ENCODE measurements at places on chromosomes 5 and 9.

DNA sequence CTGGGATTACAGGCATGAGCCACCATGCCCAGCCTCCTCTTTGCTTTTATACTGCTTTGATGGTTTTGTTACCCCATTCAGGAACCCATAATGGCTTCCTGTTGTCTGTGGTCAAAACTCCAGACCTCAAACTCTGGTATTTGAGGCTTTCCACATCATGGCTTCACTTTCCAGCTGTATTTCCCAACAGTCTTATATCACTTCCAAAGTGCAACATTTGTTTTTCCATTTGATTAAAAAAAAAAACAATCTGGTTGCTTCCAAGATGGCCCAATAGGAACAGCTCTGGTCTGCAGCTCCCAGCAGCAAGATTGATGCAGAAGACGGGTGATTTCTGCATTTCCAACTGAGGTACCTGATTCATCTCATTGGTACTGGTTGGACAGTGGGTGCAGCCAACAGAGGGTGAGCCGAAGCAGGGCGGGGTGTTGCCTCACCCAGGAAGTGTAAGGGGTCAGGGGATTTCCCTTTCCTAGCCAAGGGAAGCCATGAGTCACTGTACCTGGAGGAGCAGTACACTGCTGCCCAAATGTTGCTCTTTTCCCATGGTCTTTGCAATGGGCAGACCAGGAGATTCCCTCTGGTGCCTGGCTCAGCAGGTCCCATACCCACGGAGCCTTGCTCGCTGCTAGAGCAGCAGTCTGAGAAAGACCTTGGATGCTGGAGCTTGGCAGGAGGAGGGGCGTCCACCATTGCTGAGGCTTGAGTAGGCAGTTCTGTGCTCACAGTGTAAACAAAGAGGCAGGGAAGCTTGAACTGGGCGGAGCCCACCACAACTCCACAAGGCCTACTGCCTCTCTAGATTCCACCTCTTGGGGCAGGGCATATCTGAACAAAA, 458.4 kb downstream of the KDM4C start:
- no peak for DNase-seq

DNA sequence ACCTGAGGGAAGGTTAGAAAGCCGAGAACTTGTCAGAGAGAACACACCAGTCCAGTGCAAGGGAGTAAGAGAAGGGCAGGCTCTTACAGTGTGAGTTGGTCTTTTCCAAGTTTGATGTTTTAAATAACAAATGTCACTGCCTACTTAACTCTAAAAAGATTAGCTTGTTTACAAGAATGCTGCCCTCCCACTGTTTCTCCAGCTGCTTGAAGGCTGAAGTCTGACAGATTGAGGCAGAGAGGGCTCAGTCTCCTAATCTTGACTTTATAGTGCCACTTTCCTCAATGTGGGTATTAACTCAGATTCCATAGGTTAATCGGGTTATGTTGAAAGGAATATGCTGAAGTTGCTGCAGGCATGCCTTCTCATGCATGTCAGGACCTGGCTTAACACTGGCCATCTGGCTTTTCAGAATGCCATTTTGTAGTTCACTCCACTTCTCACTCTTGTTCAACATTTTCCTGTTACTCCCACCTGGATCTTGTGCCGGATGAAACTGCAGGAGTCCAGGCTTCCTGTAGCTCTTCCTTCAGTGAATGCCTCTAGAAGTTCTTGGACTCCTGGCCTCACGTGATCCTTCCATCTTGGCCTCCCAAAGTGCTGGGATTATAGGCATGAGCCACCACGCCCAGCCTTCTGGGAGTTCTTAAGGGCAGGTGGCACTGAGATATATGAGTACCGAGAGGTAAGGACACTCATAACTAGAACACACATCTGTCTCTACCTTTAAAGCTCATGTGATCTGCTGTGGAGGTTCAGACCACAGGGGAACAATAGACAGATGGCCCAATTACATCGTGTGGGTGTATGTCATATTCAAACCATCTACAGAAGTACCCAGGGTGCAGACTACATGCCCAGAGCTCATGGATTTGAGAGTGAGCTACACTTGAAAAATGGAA, 249.7 kb downstream of the ARHGAP26 start:
- DNase-seq: no peak

DNA sequence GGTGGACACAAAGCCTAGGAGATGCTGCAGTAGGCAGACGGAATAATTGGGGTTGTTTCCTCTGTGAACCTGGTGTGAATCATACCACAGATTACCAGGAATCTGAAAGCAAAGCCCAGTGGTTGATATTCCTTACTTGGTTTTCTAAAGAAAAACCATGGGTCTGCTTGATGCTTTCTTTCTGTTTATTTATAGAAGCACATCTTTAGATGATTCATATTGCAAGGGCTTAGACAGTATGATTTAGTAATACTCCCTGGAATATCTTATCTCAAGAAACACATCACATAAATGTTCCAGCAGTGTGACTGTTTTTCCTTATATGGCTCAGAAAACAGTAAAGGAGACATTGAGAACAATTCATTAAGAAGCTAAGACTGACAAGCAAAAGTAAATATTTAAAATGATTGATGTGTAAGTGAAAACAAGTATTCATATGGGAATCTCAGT, 623.3 kb downstream of the RAB3C start:
- DNase-seq: no peak

DNA sequence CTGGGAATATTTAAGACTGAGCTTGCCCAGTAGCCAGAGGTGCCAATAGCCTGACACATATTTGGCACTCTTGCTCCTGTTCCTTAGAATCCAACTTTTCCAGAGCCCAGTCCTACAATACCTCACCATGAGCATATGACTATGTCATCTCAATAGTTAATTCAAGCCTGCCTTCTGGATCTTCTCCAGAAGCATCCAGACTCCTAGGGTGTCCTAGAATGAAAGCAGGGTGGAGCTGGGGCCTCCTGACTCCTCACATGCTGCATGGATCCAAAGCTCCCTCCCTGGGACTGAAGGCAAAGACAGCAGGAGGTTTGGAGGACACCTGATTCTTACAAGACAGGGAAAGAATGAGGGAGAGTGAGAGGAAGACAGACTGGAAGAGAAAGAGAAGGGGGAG, 37.9 kb downstream of the SH3TC2 start:
- DNase-seq: no peak

DNA sequence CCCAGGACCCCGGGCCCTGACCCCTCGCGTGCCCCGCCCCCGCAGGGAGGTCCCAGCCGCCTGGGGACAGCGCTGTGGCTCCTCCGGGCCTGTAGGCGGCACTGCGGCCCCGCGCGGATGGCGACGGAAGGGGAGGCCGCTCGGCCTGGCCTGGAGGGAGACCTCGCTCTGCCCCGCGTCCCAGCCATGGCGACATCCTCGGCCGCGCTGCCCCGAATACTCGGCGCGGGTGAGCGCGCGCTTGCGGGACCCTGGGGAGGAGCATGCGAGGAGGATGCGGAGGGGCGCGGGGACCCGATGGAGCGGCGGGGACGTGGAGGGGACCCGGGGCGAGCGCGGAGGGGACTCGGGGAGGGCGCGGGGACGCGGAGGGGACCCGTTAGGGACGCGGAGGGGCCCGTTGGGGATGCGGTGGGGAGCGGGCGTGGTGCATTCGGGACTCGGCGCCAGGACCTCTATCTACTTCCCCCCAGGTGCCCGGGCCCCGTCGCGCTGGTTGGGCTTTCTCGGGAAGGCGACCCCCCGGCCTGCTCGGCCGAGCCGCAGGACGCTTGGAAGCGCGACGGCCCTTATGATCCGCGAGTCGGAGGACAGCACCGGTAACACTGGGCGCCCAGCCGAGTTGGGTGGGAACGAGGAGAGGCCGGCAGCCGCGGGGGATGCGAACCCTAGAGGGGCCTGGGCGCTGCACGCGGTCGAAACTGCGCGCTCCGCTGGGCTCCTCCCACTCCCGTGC, at the start of gene MRPS2:
Gene MRPS2, plus strand, starts transcription at position 158 of the 736 bp plus-strand sequence. Its CDS starts 29 bp downstream, at position 187.
- DNase-seq: peak; percentile 85

GRCh38 chr5:179113143-179113530, 53.0 kb downstream of the ZNF354C start:
- DNase-seq: no peak

DNA sequence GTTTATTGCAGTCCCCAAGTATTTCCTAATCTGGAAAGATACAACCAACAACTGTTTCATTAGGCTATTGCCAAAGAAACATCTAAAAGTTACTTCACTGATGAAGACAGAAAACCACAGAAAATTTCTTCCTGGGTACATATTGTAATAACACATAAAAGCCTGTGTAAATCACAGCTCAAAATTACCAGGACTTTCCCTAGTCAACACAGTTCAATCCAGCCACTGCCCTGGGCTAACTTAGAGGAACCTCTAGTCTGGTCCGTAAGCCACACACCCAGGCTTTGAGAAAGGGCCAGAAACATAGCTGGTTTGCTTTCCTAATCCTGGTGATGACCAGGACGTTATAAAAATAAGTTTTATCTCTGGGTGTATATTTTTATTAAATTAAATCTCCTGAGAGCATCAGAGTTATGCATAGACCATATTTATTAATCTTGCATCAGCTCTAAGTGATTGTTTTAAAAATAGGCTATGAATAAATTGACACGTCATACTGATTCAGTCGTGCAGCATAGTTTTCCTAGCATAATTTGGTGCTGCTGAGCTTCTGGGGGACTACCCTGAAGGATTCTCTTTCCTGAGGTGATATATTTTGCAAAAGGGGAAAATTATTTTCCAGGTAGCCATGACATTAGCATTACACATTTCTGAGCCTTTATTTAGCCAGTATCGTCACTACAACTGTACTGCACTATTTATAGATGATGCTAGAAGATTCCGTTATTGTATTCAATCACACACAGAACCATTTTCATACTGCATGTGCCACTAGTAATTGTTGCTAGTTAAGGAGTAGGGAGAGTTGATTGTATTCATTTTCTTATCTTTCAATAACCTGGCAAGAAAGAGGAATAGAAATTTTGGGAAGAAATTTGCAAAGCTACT, 12.6 kb upstream of the MUSK start:
- DNase-seq: no peak

DNA sequence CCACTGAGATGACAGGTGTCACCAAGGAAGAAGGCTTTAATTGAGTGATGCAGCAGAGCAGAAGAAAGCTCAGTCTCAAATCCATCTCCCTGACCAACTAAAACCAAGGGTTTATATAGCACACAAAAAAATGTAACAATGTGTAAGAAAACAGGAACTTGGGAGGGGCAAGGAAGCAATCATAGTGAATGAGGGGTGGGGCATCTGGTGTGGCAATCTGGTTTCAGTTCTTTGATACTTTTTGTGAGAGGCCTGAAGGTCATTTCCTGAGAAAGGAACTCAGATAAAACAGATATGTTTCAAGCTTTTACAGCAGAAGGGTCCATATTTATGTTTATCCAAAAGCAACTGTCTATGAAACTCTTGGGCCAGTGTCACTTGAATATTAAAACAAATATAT, 19.7 kb downstream of the CD180 start:
- no peak for DNase-seq

GRCh38 chr9:107734256-107735013, 244.9 kb upstream of the KLF4 start:
- no peak for DNase-seq

DNA sequence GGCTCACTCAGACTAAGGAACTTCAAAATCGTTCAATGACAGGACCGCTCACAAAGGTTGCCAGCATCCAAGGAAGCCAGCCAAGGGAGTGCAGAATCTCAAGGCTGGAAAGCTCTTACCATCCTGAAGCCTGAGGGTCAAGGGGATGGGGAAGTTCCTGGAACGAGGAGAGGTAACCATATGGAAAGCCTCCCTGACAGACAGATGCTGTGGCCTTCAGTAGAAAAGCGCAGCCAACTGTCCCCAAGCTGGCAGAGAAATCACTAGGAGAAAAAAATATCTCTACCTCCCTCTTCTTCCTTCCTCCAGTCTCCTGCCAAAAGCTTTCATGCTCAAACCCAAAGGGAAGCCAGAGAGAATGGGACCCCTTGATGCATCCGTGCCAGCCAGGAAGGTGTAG, 90.5 kb upstream of the RANBP3L start:
- no peak for DNase-seq

GRCh38 chr5:68222824-68223354, 7.3 kb downstream of the PIK3R1 start:
- no peak for DNase-seq

- DNase-seq: no peak
These were observed 84.3 kb upstream of the PPP2R2B start for GRCh38 chr5:146962801-146963355.

DNA sequence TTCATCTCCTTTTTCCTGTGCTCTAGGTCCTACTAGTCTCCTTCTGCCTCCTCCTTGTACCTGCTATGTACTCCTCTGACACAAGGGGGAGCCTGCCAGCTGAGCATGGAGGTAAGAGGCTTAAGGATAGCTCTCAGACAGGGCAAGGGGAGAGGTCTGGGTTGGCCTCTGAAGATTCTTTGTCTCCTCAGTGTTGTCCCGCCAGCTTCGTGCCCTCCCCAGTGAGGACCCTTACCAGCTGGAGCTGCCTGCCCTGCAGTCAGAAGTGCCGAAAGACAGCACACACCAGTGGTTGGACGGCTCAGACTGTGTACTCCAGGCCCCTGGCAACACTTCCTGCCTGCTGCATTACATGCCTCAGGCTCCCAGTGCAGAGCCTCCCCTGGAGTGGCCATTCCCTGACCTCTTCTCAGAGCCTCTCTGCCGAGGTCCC, 3.8 kb downstream of the CREB3 start:
- DNase-seq: peak; percentile 76

GRCh38 chr5:15510092-15510491, 10.1 kb downstream of the FBXL7 start:
- no peak for DNase-seq

DNA sequence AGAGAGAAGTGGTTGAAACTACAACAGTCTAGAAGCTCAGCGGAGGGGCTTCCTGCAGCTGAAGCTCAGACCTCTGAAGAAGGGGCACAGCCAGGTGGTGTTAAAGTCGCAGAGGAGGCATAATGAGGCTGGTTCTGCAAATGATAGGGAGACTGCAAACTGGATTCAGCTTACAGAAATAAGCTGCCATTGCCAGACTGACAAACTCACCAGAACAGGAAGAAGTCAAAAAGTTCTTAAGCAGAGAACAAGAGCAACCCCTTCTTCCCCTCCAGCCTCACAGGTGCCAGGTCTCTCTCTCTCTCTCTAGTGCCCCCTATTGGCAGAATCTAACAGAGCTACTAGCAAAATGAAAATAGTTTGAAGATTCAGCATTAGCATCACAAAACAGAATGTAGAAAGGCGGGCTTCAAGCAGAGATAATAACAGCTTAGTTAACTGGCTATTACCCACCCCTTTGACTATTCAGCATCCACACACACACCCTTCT, 76.7 kb downstream of the GRAMD2B start:
- peak; percentile 25 for DNase-seq

GRCh38 chr5:78813286-78813685, 164.7 kb upstream of the LHFPL2 start:
- DNase-seq: no peak

DNA sequence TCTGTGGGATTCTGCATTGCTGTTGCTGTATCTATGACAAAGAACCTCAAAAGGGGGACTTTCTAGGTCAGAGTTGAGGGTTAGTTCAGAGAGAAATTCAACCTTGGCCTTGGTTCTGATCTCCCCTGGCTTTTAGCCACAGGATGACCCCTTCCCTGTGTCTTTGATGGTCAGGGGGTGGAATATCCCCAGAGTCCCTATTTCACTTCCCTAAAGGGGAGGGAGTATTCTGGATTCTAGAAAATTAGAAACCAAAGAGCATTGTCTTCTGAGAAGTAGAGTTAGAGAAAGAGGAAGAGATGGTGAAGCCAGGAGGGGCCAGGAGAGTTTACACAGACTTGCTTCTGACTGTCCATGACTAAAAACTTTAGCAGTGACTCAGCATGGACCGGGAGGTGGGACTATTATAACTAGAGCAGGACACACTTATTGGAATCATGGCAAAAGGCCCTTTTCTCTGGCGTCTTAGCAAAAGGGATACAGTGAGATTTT, 56.2 kb upstream of the LPAR1 start:
- DNase-seq: no peak

All from NT2/D1 (cell line).